Activated CD4-positive, alpha-beta T cell treated with anti-CD3 and anti-CD28 coated beads, Interleukin-2, amount 10 ng/mL, durations not matched to agents 24 days and 14 days (primary cell): ENCODE measurements at places on chromosomes 12 and 14. TPM values are rescaled to one million over a fixed set of nuclear protein-coding genes. Genes with fewer than 3 reads are reported as not detected.
A peak's percentile ranks its signal among the peaks of the same experiment; 100 is the strongest.

The GARIN6 gene
- not detected in 2 replicates for total RNA-seq

The CLMN gene
- total RNA-seq: 1.0 and 1.1 TPM in 2 replicates

The KCNMB4 gene
- total RNA-seq: 0.17 and 0.19 TPM in 2 replicates

The INHBE gene
- 0.07 TPM in 1 of 2 replicates, not detected in the other for total RNA-seq

The CACNA1C gene
- total RNA-seq: 0.07 TPM in 2 replicates

The PRPF40B gene
- 12.3 and 12.7 TPM in 2 replicates for total RNA-seq

The TAS2R9 gene
- total RNA-seq: not detected in 2 replicates

The CLBA1 gene
- total RNA-seq: 2.4 and 2.5 TPM in 2 replicates

The ATL1 gene
- 0.75 and 1.0 TPM in 2 replicates for total RNA-seq

The MAP3K9 gene
- total RNA-seq: 4.2 TPM in 2 replicates

The PTPRB gene
- not detected in 2 replicates for total RNA-seq

The RITA1 gene
- total RNA-seq: 25.5 and 25.8 TPM in 2 replicates

DNA sequence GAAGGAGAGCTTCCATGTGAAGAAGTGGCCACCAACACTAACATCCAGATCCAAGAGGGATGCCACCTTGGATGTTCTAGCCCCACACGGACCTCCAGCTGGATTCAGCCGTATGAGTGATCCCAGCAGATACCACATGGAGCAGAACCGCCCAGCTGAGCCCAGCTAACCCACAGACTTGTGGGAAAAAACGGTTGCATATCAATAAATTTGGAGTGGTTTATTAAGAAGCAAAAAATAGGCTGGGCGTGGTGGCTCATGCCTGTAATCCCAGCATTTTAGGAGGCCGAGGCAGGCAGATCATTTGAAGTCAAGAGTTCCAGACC, 11.9 kb upstream of the IFT81 start:
- no peak for DNase-seq

DNA sequence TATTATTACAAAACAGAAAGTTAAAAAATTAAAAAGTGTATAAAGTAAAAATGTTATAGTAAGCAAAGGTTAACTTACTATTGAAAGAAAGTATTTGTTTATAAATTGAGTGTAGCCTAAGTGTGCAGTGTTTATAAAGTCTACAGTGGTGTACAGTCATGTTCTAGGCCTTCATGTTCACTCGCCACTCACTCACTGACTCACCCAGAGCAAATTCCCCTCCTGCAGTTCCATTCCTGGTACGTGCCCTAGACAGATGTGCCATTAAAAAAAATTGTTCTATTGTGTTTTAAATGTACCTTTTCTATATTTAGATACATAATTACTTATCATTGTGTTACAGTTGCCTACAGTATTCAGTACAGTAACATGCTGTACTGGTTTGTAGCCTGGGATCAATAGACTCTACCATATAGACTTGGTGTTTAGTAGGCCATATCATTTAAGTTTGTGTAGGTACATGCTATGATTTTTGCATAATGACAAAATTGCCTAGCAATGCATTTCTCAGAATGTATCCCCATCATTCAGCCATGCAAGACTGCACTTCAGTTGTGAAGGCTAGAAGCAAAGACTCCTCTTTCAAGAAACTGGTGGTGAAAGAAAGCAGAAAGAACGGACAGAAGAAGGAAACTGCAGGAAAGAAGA, 100.6 kb downstream of the DACT1 start:
- no peak for DNase-seq

DNA sequence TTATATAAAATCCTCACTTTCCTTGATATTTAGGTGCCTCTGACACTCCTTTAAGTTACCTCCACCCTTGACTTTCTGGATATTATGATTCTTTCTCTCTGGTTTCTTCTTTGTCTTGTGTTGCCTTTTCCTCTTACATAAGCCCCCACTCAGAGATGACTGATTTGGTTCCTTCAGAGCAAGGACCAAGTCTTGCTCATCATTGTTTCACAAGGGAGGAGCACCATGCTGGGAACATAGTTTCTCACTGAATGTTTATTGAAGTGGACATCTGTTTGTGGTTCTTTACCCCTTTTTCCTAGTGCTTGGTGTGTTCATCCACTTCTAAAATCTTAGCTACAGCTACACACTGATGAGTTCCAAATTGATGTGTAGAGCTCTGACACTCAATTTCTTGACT, 161.3 kb upstream of the PTPRQ start:
- no peak for DNase-seq

GRCh38 chr12:130680451-130680990, 35.6 kb downstream of the RIMBP2 start:
- DNase-seq: no peak

- DNase-seq: no peak
Observed at GRCh38 chr12:2884810-2885209, 5.9 kb upstream of the TULP3 start.

DNA sequence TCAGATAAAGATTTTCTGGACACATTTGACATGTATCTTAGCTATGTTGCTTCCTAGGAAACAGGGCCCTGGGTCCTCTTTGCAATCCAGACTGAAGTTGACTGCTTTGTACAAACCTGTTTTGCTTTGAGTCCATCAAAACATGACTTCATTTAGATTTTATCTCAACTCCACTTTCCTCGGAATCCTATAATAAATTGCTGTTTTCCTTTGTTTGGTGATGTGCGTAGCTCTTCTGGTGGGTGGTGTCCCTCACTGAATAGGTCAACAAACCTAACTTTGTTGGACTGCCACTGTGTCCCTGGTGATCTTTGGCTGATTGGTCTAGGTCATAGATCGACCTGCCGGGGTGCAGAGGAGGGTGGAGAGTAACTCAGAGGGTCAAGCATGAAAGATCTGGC, 735 bp upstream of the P2RX7 start:
- DNase-seq: no peak

- no peak for DNase-seq
Observed at GRCh38 chr14:65502676-65503124, 90.2 kb downstream of the FUT8 start.

DNA sequence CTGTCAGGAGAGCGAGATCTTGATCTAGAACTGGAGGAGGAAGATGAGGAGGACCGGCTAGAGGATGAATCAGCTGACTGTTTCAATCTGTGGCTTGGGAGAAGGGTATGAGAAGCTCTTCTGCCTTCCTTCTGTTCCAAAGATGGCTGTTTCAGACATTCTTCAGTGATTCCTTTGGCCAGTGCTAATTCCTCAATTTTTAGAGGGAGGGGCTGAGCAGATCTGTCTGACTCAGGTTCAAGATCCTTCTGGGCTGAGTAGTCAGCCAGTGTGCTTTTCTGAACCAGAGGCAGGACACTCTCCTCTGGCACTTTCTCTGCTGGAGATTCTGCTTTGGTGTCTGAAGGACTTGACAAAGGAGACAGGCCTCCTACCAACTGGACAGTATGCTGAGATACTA, 15.2 kb downstream of the ACIN1 start:
- DNase-seq: no peak

- DNase-seq: no peak
Observed at GRCh38 chr12:107511292-107511691, 174.3 kb upstream of the PWP1 start.

DNA sequence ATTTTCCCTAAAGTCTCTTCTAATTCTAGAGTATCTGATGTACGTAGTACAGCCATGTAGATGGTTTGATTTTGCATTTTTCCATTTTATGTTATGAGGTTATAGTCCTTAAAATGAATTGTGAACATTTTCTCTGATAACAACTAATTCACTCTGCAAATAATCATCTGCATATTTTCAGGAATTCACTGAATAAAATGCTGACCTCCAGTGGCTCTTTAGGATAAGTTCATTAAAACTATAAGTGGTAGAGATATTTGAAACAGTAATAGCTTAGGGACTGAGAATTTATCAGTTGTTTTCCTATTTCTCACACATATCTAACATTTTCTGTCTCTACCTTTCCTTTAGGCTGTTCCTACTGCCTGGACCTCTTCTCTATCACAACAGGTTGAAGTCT, 4.4 kb downstream of the MSRB3 start:
- DNase-seq: no peak

- DNase-seq: no peak
Observed at GRCh38 chr14:29444805-29445204, 482.8 kb downstream of the PRKD1 start.

- no peak for DNase-seq
Observed at GRCh38 chr14:73460691-73461127, 2.4 kb upstream of the NUMB start.

GRCh38 chr12:42873401-42873800, 283.9 kb upstream of the PRICKLE1 start:
- no peak for DNase-seq

DNA sequence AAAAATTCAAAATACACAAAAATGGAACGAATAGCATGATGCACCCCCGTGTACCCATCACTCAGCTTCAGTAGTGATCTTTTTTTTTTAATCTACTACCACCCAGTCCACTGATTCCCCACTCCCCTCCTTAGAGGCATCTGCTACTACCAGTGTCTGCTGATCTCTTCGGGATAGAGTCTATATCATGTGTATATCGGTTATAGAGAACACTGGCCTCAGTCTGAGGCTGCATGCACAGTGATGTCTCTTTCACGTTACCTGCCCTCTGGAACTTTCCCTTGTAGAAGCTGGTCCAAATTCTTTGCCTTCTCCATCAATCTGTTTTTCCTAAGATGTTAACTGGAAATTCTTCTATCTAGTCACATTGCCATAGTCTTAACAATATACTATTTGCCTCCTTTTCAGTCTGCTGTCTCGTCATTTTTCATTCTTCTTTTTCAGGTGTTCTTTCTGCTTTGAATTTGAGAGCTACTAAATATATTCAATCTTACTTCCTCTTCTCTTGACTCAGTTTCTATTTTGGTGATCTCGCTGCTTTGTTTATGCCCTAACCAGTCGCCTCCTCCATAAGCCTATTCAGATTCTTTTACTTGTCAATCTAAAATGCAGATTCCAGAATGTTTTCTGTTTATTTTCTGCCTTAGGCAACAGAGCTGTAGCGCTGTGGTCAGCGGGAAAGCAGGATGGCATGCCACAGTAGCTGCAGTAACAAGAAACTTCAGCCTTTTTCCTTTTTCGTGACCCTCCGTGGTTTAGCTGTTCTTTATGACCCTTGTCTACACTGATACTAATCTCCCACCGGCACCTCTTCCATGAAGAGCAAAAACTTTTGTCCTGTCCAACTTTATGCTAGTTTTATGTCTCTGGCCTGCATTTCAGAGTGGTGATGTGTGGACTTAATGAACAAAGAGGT, 67.0 kb downstream of the FBXW8 start:
- no peak for DNase-seq

DNA sequence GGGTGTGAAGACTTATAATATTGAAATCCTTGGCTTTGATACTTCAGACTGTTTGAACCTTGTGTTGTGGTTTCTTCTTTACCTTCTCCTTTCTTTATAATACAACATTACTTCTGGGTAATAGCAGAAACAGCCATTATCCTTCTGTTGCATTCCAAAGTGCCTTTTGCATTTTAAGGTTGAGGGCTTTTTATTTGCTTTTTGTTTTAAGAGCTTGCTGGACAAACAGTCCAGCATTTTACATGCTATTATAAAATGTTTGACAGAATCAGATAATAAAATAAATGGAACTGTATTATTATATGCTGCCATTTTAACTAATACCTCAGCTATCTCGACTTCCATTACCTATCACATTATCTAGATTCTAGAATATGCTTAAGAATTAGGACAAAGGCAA, 14.0 kb downstream of the RNF34 start:
- no peak for DNase-seq

- no peak for DNase-seq
Observed at GRCh38 chr12:5197656-5198055, 154.0 kb downstream of the KCNA5 start.

GRCh38 chr14:34713681-34714319, 593 bp downstream of the CFL2 start:
- peak; percentile 71 for DNase-seq

GRCh38 chr14:73887318-73887616, 608 bp downstream of the ZNF410 start:
- no peak for DNase-seq

- DNase-seq: no peak
Observed at GRCh38 chr14:77092676-77093075, 5.4 kb upstream of the CIPC start.

DNA sequence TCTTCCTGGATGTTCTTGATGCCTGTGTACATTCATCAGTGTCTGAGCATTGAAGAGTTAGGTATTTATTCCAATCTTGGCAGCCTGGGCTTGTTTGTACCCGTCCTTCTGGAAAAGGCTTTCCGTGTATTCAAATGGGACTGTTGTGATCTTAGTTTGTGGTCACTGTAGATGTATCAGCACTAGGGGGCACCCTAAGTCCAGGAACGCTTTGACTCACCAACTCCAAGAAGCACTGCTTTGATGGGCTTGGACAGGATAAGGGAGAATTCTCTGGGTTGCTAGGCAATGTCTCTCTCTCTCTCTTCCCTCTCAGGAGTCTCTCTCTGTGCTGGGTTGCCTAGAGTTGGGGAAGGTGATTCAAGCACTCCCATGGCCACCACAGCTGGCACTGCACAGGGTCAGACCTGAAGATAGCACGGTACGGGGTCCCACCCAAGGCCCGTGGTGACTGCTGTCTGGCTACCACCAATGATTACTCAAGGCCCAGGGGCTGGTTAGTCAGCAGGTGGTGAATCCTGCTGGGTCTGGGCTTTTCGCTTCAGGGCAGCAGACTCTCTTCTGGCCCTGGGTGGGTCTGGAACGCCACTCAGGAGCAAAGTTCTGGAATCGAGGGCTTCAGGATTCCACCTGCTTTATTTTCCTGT, 211.1 kb upstream of the RGS6 start:
- peak; percentile 63 for DNase-seq

DNA sequence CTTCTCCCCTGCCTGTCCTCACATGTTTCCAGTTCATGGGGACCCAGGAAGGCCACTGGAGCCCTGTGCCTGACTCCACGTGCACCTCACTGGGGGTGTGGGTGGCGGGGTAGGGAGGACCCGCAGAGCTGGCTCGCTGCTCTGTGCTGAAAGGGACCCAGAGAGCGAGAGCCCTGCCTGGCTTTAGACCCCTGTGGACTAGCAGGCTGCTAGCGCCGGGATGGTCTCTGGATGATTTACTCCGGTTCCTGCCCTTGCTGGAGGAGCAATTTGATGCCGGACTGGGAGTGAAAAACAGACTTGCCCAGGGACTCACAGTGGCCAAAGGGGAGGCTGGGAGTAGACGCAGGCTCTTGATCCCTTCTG, 49.0 kb downstream of the NTF3 start:
- DNase-seq: no peak

GRCh38 chr12:130813436-130813835, 25.6 kb downstream of the STX2 start:
- no peak for DNase-seq

DNA sequence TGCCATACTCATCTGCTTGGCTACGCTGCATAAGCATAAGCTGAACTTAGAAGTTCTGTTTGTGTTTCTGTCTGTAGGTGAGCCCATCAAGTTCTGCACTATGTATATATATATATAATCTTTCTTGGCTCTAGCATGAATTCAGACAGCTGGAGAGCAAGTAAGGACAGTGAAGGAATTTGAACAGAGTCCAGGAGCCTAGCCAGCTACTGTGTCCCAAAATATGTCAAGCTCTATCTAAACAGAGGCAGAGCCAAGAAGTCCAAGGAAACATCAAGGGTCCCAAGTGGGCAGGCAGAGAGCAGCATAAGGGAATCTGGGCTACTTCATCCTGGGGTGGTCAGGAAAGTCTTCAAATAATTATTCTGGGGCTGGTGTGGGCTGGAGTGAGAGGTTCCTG, 118.5 kb upstream of the NPAS3 start:
- DNase-seq: no peak
